GM03348 (cell line): ENCODE measurements at places on chromosomes 5 and 9.

GRCh38 chr9:124765439-124765835 is 5.7 kb downstream of the NR6A1 start:
- DNase-seq = no peak

DNA sequence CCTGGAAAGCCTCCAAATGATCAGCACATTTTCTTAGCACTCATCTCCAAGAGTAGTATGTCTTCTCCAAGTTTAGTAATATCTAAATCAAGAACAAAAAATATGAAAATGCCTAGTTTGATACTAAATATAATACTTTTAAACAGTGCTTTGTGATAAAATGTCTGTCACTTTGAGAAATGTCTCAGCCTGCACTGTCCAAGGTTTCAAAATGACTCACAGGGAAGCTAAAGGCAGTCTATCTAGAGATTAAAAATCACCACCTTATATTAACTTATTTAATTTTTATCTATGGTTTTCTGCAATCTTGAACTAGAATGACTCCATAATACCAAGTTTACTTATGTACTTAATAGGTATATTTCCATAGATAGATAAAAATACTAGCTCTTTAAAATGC is 633.0 kb upstream of the C9orf72 start:
- DNase-seq = no peak

- DNase-seq = peak; percentile 71
Measured at GRCh38 chr9:96565671-96566497, 53.8 kb downstream of the CDC14B start.

DNA sequence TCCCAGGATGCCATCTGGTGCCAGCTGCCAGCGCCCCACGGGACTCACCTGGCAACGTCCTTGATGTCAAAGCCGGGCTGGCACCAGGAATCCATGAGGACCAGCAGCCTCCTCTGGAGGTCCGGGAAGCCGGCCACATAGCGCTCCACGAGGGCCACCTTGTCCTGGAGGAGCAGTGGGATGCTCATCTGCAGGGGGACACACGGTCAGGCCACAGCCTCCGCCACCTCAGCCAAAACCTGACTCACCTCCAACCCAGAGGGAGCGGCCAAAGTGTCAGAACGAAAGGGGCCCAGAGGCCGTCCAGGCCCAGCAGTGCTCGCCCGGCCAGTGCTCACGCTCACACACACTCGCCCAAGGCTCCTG is 56.5 kb downstream of the EXD3 start:
- no peak for DNase-seq

GRCh38 chr5:66540078-66540477 is 56.1 kb upstream of the MAST4 start:
- DNase-seq = no peak

GRCh38 chr9:14961372-14962068 is 51.3 kb upstream of the FREM1 start:
- DNase-seq = no peak

GRCh38 chr5:10579536-10580521 is 16.0 kb downstream of the ANKRD33B start:
- no peak for DNase-seq

GRCh38 chr5:149322518-149322917 is 22.8 kb upstream of the GRPEL2 start:
- DNase-seq = no peak

DNA sequence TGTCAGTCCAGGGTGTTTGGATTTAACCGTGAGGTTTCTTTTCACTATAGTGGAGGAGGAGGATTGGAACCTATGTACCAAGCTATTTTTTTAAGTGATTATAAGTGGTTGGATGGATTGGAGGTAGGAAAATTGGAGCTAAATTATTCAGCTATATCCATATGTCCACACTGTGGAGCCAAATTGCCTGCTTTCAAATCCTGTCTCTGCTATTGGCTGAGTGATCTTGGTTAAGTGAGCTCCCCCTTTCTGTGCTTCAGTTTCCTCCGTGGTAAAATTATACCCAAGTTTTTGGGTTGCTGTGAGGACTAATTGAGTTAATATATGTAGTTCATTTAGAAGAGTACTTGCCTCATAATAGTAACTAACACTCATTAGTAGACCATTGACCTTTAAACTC is 2.5 kb downstream of the CENPP start:
- DNase-seq = peak; percentile 55

GRCh38 chr9:5835808-5836207 is 2.9 kb upstream of the ERMP1 start:
- DNase-seq = no peak

DNA sequence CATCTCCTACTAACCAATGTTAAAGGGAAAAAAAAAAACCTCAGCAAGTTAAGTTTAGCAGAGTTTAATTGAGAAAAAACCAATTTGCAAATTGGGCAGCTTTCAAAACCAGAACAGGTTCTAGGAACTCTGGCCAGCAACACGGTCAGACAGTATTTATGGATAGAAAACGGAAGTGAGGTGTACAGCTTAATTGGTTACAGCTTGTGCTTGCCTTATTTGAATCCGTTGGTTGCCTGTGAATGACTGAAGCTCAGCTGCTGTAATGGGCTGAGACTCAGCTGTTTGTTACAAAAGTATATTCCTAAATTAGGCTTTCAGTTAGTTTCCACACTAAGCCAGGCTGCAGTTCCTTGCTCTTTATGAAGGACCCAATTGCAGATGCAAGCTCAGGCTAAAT is 217.0 kb downstream of the SREK1 start:
- DNase-seq = no peak

- DNase-seq = no peak
Measured at GRCh38 chr5:10441992-10442435, 335 bp downstream of the ROPN1L start.

DNA sequence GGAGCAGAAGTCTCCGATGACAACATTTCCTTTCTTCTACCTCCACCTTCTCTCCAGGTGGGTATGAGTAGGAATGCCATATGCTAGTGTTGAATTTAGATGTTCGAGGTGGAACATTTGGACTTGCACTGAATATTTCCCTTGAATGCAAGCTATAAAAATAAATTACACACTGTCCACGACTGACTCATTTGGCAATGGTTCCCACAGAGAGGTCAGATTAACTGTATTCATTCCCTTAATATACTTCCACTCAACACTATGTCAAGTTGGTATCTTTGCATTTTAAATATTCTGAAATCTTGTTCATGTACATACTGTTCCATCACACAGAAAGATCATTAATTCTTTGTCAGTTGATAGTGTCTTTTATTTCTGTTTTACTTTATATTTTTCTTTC is 222.6 kb upstream of the PIK3R1 start:
- DNase-seq = peak; percentile 57

- peak; percentile 69 for DNase-seq
Measured at GRCh38 chr9:112174965-112175795, at the start of gene SUSD1. SUSD1 (minus strand) TSS chr9:112175297; CDS start chr9:112175235, 62 bp downstream.

GRCh38 chr9:33185858-33186257 is 18.7 kb upstream of the B4GALT1 start:
- no peak for DNase-seq

DNA sequence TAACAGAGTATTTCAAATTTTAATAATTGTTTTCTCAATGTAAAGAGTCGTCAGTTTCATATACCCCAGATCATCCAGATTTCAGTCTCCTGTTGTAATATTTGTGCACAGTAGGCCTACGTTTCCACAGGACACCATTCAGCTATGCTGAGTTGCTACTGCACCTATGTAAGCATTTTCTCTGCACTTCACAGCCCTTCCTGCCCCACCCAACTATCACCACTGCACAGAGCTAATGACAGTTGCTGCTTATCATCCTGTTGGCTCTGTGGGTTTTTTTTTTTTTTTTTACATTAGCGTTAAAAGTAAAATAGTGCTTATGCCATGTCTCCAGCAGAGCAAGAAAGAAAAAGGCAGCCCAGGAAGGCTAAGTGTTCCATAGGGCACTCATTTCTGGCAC is 5.9 kb upstream of the PRKACG start:
- no peak for DNase-seq

- no peak for DNase-seq
Measured at GRCh38 chr5:117652036-117652957, 1077.7 kb upstream of the SEMA6A start.

DNA sequence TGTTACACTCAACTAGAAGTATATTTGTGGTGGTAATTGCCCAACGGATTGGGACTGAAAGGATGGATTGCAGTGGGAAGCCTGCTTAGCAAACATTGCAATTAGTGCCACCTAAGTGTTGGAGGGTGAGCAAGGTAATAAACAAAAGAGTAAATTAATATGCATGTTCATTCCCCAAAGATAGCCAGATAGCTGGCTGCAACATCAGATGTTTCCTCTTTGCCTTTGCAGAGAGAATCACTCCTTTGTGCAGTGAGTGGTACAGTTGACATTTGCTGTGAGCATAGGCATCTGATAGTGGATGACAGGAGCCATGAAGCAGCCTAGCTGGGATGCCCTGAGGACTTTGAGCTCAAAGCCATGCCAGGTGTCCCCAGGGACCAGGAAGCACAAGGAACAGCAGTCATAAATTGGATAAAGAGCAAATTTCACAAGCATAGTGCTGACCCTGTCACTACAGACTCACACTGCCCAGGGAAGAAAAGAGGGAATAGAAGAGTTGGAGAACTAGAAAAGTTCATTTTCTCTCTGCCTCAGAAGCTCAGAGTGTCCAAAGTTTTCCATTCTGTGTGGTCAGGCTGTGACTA is 336.1 kb upstream of the SLC30A5 start:
- DNase-seq = no peak

- DNase-seq = no peak
Measured at GRCh38 chr9:19918630-19919029, 129.8 kb upstream of the SLC24A2 start.

- DNase-seq = no peak
Measured at GRCh38 chr5:108144332-108144731, 237.6 kb downstream of the FBXL17 start.

DNA sequence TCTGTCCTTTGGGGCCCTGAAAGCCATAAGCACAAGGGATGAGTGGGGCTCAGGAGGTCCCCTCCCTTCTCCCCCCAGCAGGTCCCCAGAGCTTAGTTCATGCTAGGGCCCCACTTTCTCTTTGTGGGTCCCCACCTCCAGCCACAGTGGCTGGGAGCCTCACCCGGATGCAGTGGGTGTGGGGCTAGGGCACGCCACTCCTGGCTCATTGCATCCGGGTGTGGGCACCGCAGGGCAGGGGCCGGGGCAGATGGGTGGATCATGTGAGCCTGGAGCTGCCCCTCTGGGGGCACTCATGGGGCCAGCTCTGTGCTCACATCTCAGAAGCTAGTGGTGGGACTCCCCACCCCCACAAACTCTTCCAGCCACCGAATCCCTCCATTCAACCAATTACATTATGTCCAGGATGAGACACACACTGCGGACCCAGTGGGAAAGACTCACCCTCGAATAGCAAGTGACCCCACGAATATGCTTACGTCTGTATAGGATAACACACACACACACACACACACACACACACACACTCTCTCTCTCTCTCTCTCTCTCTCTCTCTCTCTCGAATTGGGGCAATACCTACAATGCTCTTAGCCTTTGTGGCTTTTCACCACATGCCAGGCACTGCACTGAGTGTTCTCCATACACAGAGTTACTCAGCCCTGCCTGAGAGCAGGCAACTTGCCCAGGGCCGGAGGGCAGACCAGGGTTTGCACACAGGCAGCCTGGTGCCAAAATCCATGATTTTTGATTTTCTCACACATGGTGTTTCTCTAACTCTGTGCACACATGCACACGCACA is 16.8 kb upstream of the PHYKPL start:
- peak; percentile 38 for DNase-seq

DNA sequence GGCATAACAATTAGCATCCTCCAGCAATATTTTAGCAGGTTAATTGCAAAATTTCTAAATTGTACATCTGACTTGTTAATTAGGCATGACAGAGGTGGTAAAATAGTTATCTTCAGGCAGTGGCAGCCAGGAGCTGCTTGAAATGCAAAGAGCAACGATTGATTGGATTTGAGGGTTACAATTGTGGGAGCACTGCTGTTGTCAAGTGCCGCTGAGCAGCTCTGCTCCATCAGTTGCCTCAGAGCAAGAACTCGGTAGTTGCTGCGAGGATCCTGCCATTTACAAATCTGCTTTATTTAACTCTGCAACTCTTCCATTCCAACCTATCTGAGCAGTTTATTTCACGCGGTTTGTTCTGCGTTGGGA is 12.6 kb downstream of the PBX3 start:
- DNase-seq = no peak

DNA sequence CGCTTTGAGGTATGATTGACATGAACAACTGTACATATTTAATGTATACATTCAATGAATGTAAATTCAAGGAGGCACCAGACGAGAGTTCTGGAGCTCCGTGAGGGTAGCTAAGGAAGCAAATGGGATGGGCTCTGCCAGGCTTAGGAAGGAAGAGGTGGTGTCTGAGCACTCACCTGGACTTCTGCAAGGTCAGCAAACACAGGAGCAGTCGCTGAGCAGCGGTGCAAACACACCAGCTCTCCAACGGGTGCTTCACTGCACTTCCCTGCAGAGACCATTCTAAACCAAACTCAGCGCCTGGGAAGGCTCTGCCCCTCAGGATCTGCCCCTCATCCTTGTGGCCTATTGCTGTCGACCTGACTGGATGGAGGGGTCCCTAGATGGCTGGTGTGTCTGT is 101.5 kb downstream of the COL23A1 start:
- no peak for DNase-seq
